Naive thymus-derived CD4-positive, alpha-beta T cell (primary cell): ENCODE measurements at places on chromosomes 6 and 20. TPM values are rescaled to one million over a fixed set of nuclear protein-coding genes. Genes with fewer than 3 reads are reported as not detected.

GRCh38 chr6:31661262-31662123, 915 bp upstream of the C6orf47 start:
- DNase-seq: no peak
- H3K4me1 ChIP-seq: peaks cover 57% of the 10 kb centered on the region

WFDC10B gene
- not detected for total RNA-seq

SLC4A11 gene
- total RNA-seq: 1.5 TPM

DNA sequence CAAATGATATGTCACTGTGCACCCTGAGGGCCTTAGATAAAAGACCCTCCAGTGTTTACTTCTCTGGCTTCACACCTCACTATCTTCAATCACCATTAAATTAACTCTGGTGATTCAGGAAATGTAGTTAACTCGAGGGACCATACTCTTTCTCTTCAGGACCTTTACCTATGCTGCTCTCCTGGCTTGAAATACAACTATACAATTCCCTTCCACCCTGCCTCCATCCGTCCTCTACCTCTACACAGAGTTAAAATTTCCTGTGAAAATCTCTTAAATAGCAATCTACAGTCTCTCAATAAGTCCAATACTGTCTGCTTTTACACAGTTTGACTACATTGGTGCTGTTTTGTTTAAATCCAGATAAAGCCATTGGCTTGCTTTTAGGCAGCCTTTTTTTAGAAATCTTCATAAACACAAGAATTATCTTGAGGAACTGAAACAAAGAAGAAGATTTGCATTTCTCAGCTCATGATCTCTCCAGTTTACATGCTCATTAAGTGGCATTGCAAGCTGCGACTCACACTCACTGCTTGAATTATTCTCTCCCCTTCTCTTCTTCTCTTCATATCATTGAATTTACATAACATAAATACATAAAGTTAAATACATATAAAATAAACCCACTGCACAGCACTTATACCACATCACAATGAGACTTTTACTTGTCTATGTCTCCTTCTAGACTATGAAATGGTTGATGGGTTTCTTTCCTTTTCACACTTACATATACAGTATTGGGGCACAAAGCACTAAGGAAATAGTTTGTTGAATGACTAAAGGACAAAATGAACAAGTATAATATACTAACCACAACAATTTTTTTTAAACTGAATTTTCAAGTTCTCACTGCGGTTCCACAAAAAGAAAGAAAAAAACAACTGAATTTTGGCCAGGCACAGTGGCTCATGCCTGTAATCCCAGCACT, 239.0 kb upstream of the KCNQ5 start:
- H3K27ac ChIP-seq: no peak overlapping the region
- H3K36me3 ChIP-seq: no peaks in the 10 kb centered on the region
- H3K4me3 ChIP-seq: no peak overlapping the region
- H3K4me1 ChIP-seq: no peaks in the 10 kb centered on the region
- no peak for DNase-seq
- no peaks in the 10 kb centered on the region for H3K27me3 ChIP-seq
